Hematopoietic multipotent progenitor cell treated with erythropoietin and hydrocortisone succinate and interleukin-3 and kit ligand, for 4 days (in vitro differentiated cells): ENCODE measurements at places on chromosomes 13 and 19.

- DNase-seq, result no peak
Measured at GRCh38 chr13:80297094-80297493, 43.8 kb downstream of the SPRY2 start.

DNA sequence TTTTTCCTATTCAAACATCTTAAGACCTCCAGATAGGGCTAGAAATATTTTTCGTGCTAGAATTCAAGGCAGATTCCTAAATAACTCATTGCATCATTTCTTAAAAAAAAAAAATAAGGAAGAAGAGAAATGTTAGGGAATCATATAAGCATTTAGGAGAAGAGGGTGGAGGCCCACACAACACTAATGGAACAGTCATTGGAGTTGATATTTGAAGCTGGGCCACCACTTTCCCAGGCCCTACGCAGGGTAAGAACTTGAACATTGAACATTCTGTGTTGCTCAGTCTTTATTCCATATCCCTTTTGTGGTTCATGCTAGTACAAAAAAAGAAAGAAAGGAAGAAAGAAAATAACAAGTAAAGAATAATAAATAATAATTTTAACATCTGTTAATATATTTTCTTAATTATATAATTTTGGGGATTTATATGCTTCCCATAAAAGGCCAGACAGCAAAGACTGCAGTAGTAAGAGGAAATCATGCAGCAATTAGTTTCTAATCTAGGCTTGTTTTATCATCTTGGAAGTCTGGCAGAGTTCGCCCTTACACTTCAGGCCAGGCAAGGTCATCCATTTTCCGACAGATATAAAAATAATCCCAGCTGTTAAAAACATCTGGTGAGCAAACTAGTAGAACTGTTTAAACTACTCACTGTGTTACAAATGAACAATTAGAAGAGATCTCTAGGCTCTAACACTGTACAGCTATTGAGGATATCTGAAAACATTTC is 127.7 kb downstream of the FRY start:
- DNase-seq, result no peak

- no peak for DNase-seq
Measured at GRCh38 chr13:43347877-43348276, 324.5 kb downstream of the DNAJC15 start.

- no peak for DNase-seq
Measured at GRCh38 chr13:68125087-68125480, 894.9 kb upstream of the PCDH9 start.

- no peak for DNase-seq
Measured at GRCh38 chr13:60158321-60158801, 5.4 kb downstream of the DIAPH3 start.

- no peak for DNase-seq
Measured at GRCh38 chr19:29404951-29405727, 120.7 kb upstream of the VSTM2B start.

- DNase-seq, result no peak
Measured at GRCh38 chr13:46609052-46609451, 56.1 kb downstream of the LRCH1 start.

DNA sequence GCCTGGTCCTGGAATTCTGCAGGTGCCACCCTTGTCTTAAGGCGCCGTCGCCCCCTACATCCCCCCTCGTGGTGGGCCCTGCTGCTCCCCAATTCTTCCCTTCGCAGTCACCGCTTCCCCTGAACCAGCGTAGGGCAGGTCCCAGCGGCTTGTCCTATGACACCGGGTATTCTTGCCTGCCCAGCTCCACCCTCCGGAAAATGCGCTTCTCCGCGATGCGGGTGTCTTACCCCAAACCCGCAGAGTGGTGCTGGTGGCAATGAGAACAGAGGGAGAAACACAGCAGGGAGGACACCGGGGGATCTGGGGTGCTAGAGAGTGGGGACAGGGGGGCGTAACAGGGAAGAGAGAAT is 9.0 kb downstream of the ZNF808 start:
- DNase-seq, result peak; percentile 76

- DNase-seq, result peak; percentile 81
Measured at GRCh38 chr19:58033741-58034476, at the start of gene ZSCAN1. Gene ZSCAN1 (plus strand): TSS chr19:58034025. CDS start chr19:58037837, 3,812 bp downstream.

DNA sequence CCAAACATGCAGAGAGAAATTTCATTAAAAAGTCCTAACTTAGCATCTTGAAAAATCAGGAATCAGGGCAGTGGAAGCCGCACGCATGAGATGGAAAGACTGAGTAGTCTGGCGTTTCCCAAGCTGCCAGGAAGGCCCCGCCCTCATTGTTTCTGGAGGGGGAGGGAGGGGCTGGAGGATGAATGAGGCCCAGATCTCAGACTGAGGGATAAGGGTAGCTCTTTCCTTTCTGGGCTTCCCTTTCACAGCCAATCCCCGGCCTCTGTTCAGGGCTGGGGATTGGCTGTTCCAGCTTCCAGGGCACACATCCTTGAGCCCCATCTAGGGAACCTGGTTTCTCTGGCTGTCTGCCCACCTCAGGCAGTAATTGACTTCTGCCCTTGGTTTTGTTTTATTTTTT is 7.3 kb downstream of the C19orf53 start:
- DNase-seq, result peak; percentile 48

DNA sequence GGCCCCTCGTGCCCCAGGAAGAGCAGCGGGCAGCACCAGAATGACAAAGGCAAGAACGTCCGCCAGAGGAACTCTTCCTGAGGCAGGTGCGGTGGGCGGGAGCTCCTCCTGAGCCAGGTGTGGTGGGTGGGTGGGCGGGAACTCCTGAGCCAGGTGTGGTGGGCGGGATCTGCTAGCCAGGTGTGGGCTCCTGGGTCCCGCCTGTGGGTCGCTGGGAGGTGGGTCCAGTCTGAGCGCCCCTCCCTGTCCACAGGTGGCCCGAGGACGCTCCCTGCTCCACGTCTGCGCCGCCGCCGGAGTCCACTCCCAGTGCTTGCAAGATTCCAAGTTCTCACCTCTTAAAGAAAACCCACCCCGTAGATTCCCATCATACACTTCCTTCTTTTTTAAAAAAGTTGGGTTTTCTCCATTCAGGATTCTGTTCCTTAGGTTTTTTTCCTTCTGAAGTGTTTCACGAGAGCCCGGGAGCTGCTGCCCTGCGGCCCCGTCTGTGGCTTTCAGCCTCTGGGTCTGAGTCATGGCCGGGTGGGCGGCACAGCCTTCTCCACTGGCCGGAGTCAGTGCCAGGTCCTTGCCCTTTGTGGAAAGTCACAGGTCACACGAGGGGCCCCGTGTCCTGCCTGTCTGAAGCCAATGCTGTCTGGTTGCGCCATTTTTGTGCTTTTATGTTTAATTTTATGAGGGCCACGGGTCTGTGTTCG is 7.0 kb upstream of the HCN2 start:
- DNase-seq, result no peak

DNA sequence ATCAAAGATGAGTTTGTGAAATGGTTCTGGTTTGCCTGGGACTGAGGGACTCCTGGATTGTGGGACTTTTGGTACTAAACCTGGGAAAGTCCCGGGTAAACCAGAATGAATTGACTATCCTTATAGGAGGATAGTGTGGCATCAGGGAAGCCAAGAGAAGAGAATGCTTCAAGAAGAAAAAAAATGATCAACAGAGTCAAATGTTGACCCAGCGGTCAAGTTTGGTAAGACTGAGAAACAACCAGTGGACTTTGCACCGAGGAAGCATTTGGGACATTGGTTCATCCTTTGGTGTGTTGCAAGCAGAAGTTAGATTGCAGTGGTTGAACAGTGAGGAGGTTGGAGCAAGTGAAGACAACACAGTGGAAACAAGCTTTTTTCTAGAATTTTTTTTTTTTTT is 33.5 kb downstream of the CLEC17A start:
- DNase-seq, result peak; percentile 11

DNA sequence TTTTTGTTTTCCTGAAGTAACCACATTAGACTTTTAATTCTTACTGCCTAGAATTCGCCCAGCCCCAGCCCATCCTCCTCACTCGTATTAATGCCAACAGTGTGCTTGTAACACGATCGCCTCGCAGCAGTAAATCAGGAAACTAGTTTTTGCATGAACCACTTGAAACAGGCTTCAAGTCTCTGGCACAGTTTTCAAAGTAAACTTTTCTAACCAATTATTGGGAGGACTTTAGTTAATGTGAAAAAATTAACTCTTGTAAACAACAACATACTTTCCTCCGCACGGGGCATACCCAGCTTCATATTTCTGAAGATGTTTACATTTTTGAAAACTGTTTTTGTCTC is 39.2 kb downstream of the TNFRSF19 start:
- peak; percentile 45 for DNase-seq

- no peak for DNase-seq
Measured at GRCh38 chr13:23767838-23768237, 121.4 kb downstream of the MIPEP start.

DNA sequence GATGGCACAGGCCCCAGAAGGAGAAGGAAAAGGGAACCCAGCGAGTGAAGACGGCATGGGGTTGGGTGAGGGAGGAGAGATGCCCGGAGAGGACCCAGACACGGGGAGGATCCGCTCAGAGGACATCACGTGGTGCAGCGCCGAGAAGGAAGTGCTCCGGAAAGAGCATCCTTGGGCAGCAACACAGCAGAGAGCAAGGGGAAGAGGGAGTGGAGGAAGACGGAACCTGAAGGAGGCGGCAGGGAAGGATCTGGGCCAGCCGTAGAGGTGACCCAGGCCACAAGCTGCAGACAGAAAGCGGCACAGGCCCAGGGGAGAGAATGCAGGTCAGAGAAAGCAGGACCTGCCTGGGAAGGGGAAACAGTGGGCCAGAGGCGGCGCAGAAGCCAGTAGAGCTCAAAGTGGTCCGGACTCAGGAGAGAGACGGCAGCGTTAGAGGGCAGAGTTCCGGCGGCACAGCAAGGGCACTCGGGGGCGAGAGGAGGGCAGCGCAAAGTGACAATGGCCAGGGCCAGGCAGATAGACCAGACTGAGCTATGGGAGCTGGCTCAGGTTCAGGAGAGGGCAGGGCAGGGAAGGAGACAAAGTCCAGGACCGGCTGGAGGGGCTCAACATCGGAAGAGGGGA is 1.1 kb downstream of the PPP1R12C start:
- peak; percentile 81 for DNase-seq

GRCh38 chr13:59680429-59681024 is 483.2 kb downstream of the DIAPH3 start:
- peak; percentile 59 for DNase-seq

DNA sequence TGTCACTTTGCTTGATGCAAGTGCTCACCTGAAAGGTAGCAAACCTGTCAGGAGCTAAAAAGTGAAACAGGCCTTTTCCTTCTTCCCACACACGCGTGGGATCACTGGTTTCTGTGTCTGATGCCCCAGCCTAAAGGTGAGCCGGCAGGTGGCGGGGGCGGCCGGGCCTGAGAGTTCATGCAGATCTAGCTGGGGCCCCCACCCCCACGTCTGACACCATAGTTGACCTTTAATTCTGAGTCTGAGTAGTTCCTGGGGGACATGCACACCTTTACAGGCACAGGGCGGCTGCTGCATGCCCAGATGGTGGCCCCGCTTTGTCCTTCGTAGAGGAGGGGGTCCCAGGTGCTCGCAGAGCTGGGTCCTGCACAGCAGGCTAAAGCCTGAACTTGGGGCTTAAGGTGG is 345.3 kb downstream of the TEX29 start:
- no peak for DNase-seq

DNA sequence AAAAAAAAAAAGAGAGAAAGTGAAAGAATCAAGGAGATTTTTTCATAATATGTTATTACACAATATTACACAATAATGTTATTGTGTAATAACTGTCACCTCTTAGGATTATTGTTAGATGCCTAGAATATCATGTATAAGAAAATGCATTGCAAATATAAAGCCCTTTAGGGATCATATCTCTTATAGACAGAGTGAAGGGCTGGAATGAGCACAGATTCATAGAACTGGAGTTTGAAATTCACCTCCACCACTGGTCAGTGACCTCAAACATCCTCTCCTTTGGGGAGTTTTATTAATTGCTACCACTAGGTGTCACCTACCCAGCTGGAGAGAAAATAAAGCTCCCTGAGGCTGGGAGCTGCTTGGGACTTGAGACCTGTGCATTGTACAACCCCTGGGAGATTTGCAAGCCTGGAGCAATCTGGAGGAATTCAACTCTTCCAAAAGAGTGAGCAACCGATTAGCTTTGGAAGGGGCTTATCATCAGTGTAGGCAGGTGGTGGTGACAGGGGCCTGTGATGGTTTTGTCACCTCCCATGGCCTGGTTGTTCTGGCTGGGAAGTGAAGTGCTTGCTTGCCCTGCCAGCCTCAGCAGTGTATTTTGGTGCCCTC is 30.3 kb upstream of the FRY start:
- peak; percentile 85 for DNase-seq

DNA sequence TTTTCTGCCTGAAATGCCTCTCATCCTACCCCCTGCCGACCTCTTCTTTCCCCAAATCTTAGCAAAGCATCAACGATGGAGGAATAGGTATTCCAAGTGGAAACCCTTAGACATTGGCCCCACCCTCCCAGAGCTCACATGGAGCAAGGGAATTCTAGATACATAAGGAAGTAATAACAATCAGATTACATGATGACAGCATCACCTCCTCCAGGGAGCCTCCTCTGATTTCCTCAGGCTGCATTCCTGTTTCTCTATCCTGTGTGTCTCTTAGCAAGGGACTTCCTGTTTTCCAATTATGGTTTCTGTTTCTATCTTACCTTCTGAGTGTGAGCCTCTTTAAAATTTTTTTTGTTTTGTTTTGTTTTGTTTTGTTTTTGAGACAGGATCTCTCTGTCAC is 246.6 kb downstream of the TSHZ3 start:
- no peak for DNase-seq
